ENCODE measurements at places on chromosomes 6 and 20. TPM values are rescaled to one million over a fixed set of nuclear protein-coding genes. Genes with fewer than 3 reads are reported as not detected.

The HNF4A gene
- polyA plus RNA-seq = 324 TPM

The DZANK1 gene
- polyA plus RNA-seq = 0.54 TPM

The GNAS-AS1 gene
- polyA plus RNA-seq = not detected

The GJA10 gene
- not detected for polyA plus RNA-seq

The LY6G6D gene
- 0.22 TPM for polyA plus RNA-seq

The TGM3 gene
- polyA plus RNA-seq = 0.39 TPM

The CUL7 gene
- 6.7 TPM for polyA plus RNA-seq

All from small intestine (tissue), 16 donors.